Left ventricle myocardium inferior (tissue), 1 donor: ENCODE measurements at places on chromosomes 5 and 9. TPM values are rescaled to one million over a fixed set of nuclear protein-coding genes. Genes with fewer than 3 reads are reported as not detected.

Gene SPATA9
- total RNA-seq = not detected

Gene PDE8B
- 5.9 TPM for total RNA-seq

Gene LCN9
- not detected for total RNA-seq

Gene ZNG1E
- total RNA-seq = 16.4 TPM

DNA sequence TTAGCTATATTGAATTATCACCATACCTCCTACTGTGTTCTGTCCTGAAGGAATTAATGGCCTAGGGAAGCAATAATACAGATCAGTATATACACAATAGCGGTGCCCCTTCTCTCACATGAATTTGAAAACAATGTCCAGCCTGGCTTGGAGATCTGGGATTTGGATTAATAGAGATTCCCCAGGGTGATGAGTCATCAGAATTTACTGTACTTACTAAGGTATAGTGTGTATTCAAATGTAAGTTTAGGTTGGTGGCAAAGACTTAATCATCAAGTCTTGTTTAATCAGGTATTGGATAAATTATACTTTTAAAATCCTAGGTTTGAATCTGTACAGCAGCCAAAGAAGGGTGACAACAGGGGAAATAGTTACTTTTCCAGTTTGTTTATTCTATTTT is 121.5 kb downstream of the FEM1C start:
- H3K4me1 ChIP-seq = peaks cover 70% of the 10 kb centered on the region
- peak overlapping the region; percentile 94 for H3K27ac ChIP-seq
- no peaks in the 10 kb centered on the region for H3K36me3 ChIP-seq
- DNase-seq = no peak
- no peaks in the 10 kb centered on the region for H3K27me3 ChIP-seq

- no peak overlapping the region for H3K27ac ChIP-seq
- DNase-seq = no peak
- peaks cover 22% of the 10 kb centered on the region for H3K4me1 ChIP-seq
- H3K4me3 ChIP-seq = no peak overlapping the region
- H3K36me3 ChIP-seq = no peaks in the 10 kb centered on the region
These were observed 616.9 kb downstream of the CSNK1G3 start for GRCh38 chr5:124128867-124129266.

- H3K4me3 ChIP-seq = no peak overlapping the region
- H3K27ac ChIP-seq = no peak overlapping the region
- H3K36me3 ChIP-seq = no peaks in the 10 kb centered on the region
- H3K27me3 ChIP-seq = no peaks in the 10 kb centered on the region
These were observed 509.8 kb upstream of the TLE4 start for GRCh38 chr9:79061752-79062616.

- DNase-seq = no peak
- no peaks in the 10 kb centered on the region for H3K36me3 ChIP-seq
- H3K27ac ChIP-seq = peak overlapping the region; percentile 5
- no peaks in the 10 kb centered on the region for H3K27me3 ChIP-seq
These were observed 15.1 kb upstream of the TNFAIP8 start for GRCh38 chr5:119340597-119341218.

- H3K4me3 ChIP-seq = no peak overlapping the region
- peaks cover 53% of the 10 kb centered on the region for H3K4me1 ChIP-seq
- DNase-seq = no peak
- no peaks in the 10 kb centered on the region for H3K27me3 ChIP-seq
These were observed 25.9 kb downstream of the SH3TC2 start for GRCh38 chr5:149036970-149037369.

DNA sequence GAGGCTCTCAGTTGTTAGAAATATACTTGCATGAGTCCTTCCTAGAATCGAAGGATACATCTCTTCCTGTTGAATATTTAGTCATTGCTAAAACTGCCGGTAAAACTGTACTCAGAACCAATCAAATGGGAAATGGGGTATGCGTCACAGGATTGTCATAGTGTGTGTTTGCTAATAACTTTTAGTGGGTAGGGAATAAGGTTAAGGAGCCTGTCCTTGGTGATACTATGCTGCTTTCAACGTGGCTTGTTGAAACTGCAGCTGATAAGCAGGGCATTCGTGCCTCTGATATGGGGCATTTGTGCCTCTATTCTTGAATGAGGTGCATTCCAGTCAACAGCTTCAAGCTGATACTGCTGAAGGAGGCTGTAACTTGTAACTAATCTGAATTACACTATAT is 26.6 kb downstream of the HABP4 start:
- H3K27me3 ChIP-seq = no peaks in the 10 kb centered on the region
- no peak for DNase-seq
- H3K4me1 ChIP-seq = peaks cover 7% of the 10 kb centered on the region
- H3K27ac ChIP-seq = peak overlapping the region; percentile 67

DNA sequence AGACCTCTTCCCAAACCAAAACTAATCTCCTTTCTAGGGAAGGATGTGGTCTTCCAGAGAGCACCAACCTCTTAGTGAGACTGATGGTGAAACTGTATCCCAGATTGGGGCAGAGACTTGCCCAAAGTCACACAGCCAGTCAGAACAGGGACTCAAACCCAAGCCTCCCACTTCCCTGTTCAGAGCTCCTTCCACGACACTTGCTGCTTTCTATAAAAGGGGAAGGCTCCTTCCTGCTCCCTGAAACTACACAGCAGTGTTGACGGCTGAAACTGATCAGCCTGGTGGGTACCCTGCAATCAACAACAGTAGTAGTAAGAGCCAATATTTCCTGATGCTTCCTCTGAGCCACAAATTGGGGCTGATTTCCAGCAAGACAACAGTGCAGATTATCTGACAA is 1.5 kb downstream of the TOR2A start:
- H3K36me3 ChIP-seq = peaks cover 31% of the 10 kb centered on the region
- no peak overlapping the region for H3K4me3 ChIP-seq
- DNase-seq = no peak

DNA sequence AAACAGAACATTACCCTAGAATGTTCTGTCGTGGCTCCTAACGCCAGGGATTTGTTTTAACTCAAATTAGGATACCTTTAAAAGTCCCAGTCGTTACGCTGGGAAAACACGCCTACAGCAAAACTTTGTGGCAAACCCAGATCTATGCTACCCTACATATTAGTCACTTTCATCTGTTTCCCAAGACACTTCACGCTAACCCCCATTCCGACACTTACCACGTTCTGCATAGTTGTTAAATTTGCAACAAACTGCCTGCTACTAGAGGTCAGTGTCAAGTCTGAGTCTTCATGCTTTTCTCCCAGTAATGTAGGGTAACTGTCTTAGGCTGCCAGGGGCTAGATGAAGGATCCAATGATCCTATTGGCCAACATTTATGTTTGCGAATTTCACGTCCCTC is 140.3 kb downstream of the RASEF start:
- peaks cover 11% of the 10 kb centered on the region for H3K27me3 ChIP-seq
- no peak overlapping the region for H3K27ac ChIP-seq
- H3K36me3 ChIP-seq = no peaks in the 10 kb centered on the region
- H3K4me1 ChIP-seq = no peaks in the 10 kb centered on the region
- no peak for DNase-seq

DNA sequence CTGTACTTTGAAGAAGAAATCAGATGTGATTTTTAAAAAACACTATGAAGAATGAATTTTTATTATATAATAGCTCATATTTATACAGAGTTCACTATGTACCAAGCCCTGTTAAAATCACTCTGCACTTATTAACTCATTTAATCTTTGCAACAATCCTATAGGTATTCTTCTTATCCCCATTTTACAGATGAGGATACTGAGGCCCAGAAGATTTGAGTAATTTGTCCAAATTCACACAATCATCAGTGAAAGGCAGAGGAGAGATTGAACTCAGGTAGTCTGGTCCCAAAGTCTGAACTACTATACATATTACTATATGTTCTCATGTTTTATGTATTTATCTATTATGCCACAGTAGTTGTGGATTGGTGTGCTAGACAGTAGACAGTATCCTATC is 16.1 kb downstream of the PLAC8L1 start:
- DNase-seq = no peak
- no peak overlapping the region for H3K27ac ChIP-seq
- H3K4me3 ChIP-seq = no peak overlapping the region
